NCI-H1417 (cell line): ENCODE measurements at places on chromosomes 12 and 14.

DNA sequence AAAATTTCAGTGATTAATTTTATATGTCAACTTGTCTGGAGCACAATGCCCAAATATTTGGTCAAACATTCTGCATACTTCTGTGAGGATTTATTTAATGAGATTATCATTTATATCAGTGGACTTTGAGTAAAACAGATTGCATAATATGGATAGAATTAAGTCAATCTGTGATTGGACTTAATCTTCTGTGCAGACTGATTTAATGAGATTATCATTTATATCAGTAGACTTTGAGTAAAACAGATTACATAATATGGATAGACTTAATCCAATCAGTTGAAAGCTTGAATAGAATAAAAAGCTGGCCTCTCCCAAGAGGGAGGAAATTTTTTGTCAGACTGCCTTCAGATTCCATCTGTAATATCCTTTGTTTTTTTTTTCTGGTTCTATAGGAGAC lies 1413.2 kb downstream of the LRFN5 start:
- no peak for DNase-seq

GRCh38 chr14:22510527-22511110 lies 78.4 kb downstream of the DAD1 start:
- peak; percentile 20 for DNase-seq

DNA sequence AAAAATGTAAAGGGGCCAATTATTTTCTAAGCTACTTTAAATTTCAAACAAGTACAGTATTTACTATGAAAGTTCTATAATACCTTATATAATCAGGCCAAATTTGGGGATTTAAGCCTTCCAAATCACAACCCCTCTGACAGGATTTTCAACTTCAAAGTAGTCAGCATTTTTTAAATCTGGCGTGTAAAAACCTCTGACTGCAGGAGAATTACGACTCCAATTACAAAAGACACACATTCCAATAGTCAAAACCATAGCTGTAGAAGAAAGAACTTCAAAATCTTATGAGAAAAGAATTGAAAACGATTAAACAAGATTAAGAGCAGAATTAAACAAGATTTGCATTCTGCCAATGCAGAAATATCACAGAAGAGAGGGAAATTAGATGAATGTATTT lies 12.7 kb downstream of the OSBPL8 start:
- DNase-seq = no peak

DNA sequence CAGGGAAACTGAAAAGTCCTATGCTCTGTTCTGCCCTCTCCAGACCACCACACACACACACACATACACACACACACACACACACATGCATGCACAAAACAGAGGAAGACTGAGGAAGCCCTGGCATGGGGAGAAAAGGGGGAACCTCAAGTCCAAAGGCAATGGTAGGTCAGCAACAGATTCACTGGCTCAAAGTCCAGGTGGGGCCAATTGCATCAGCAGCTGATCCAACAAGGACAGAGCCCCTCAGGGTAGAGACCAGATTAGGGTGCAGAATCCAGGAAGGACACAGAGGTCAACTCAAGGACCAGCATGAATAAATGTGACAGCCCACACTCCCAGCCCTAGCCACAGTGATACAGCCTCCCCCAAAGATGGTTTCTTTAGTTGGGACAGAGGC lies 425.0 kb upstream of the SOX5 start:
- no peak for DNase-seq

DNA sequence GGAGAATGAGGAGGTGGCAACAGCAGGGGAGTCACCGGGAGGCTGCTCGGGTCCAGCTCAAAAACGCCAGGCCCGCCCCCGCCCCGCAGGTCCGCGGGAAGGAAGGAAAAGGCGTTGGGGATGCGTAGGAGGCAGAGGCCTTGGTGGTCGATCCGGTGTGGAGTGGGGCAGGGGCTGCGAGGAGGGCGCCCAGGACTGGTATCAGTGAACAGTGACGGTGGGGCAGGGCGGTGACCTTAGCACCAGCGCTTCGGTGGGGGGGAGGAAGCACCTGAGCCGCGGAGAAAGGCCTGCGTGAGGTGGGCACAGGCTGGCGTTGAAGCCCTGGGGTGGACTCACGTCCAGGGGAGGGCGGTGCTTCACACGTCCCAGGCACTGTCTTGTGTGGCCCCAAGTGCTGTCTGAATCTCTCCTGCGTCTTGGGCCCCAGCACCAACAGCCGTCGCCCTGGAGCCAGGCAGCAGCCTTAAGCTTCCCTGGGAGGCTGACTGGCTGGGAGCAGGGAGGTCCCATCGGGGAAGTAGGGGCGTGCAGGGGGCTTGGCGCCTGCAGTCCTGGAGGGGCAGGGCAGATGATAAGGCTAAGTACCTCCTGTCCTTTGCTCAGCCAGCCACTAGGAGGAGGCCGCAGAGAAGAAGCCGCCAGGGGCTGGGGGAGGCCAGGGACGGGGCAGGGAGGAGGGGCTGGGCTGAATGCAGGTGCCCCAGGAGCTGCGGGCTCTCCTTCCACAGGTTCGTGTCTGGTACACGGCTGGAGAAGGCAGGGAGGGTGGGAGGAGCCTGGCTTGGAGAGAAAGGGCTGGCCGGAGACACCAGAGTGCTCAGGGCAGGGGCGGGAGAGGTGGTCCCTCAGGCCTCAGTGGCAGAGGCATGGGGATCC lies 26.5 kb downstream of the ZBTB42 start:
- DNase-seq = peak; percentile 77

- no peak for DNase-seq
These were observed 59.9 kb downstream of the SETD3 start for GRCh38 chr14:99420711-99421110.

DNA sequence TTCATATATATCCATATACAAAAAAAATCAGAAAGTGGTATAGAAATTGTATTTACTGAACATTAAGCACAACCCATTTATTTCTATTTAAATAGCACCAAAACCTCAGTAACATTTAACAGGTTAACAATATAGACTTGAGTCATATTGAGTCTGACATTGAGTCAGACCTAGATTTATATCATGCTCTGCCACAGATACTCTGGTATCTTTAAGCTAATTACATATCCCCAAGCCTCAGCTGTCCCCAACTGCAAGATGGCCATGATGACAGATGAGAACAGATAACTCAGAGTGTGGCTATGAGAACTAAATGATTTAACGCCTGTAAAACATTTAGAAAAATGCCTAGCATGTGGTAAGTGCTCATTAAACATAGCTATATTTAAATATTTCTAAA lies 40.3 kb downstream of the IFNG start:
- DNase-seq = no peak

DNA sequence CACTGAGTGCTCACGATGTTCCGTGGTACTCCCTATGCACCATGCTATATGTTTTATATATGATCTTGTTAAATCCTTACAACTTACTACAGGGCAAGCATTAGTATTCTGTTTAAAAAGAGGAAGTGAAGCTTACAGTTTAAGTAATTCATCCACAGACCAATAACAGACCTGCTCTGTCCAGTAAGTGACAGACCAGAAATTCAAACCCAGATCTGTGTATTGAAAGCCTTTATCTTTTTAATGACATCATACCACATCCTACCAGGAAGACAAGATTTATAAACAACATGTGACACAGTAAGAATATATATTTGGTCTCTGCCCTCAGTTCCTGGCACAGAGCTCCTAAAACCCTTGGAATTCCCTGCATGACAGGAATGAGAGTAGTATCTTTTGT lies 206.5 kb downstream of the STXBP6 start:
- no peak for DNase-seq

DNA sequence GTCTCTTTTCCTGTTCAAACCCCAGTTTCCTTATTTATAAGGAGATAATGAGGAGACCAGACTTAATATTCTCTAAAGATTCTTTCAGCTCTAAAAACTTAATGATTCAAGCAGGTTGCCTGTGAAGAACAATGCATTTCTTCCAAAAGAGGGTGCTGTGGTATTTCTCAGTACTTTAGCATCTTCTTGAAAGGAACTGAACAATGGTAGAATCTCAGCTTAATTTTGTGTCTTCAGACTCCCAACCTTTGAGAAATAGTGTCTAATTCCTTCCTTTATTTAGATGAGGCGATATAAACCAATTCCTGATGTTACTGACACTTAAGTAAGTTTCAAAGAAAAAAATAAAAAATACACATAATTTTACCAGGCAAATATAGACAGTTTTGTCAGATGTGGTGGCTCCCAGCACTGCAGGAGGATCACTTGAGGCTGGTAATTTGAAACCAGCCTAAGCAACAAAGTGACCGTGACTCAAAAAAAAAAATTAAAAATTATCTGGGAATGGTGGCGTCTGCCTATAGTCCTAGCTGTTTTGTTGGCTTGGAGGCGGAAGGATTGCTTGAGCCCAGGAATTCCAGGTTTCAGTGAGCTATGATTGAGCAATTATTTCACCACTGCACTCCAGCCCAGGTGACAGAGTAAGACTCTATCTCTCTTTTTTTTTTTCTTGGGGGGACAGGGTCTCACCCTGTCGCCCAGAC lies 76.9 kb upstream of the PSMA6 start:
- no peak for DNase-seq

DNA sequence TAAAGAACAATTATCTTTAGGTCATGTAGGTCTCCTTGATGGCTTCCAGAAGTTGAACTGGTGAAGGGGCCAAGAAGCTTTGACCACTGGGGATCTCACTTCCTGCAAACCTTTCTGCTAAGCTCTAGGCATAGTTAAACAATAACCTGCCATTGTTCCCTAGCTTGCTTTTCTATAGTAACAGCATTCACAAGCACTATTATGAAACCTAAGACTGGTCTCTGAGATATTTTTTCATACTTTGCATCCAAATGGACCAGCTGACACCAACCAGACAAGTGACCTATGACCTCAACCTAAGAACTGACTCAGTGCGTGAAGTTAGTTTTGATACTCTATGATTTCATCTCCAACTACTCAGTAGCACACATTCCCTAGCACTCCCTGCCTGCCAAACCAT lies 129.1 kb downstream of the PTPRB start:
- no peak for DNase-seq

DNA sequence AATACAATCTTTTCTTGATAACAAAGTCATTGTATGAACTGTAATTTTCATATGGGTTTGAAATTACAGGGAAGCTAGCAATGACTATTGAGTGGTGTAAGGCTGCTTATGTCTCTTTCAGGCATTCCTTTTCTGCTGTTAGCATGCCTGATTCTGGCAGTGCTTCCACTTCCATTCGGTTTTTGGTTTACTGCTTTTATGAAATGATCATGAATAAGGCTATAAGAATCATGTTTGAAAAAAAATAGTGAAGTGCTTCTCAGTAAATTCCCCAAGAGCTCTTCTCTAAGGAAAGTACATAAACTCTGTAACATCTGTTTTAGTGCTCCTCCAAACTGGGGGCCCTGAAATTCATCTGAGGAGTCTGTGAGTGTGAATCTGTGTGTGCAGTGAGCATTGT lies 434.0 kb upstream of the RGS6 start:
- peak; percentile 67 for DNase-seq

DNA sequence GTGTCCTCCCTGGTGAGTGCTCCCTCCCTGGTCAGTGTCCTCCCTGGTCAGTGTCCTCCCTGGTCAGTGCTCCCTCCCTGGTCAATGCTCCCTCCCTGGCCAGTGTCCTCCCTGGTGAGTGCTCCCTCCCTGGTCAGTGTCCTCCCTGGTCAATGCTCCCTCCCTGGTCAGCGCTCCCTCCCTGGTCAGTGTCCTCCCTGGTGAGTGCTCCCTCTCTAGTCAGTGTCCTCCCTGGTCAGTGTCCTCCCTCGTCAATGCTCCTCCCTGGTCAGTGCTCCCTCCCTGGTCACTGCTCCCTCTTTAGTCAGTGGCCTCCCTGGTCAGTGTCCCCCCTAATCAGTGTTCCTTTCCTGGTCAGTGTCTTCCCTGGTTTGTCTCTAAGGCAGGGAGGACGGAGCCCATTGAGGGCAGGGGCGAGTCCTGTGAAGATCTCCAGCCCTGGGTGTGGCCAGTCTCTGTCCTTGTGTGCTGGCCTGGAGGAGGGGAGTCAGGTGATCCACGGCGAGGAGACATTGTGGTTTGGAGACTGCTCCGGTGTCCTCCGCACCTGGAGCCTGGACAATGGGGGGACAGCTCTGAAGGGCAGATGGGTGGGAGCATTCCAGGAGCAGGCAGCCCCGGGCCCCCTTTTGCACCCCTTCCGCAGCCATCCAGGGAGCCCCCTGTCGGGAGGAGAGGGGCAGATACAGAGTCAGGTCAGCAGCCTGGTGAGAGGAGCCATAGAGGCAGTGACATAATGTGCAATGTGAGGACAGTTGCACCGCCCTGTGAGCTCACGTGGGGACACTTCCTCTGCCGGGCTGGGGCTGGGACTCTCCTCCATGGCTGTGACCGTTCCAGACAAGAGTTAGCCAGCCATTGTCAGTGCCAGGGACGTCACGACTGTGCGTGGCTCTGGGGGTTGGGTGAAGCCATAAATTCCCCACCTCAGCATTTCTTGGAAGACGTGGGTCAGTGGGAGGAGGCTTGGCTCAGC lies 93.4 kb downstream of the ADGRD1 start:
- DNase-seq = no peak

GRCh38 chr12:27865421-27865820 lies 85.4 kb upstream of the MANSC4 start:
- DNase-seq = no peak

DNA sequence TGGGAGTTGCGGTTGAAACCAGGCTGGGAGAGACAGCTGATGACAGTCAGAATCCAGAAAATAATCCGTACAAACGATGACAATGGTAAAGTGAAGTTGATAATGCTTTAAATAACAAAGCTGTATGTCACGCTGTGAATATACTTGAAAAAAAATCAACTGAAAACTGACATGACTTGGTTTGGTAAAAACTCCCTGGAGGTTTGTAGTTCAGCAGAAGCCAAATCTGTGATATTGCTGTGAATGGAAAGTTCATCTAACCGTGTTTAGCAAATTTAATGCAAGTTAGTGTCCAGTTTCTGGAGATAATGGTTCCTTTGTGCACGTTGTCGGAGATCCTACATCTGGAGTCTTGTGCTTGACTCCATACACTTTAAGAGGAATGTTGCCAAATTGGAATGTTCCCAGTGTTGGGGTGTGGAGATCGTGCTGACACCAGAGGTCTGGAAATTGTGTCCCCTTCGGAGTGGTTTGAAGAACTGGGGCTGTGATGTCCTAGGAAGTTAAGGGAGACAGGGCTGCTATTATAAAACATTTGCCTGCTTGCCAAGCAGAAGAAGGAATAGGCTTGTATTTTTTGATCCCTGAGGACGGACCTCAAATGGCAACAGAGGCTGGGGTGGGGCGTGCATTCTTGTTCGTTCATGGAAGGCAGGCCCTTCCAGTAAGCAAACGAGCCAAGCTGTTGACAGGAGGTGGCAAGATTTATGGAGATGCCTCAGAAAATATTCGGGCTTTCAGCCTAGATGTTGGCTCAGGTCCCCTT lies 30.6 kb downstream of the PPFIBP1 start:
- DNase-seq = no peak

- DNase-seq = peak; percentile 12
These were observed 405.0 kb downstream of the TRHDE start for GRCh38 chr12:72677139-72677538.

GRCh38 chr12:129610601-129611120 lies 293.2 kb downstream of the TMEM132D start:
- no peak for DNase-seq
